ENCODE measurements at places on chromosomes 2 and 18.

DNA sequence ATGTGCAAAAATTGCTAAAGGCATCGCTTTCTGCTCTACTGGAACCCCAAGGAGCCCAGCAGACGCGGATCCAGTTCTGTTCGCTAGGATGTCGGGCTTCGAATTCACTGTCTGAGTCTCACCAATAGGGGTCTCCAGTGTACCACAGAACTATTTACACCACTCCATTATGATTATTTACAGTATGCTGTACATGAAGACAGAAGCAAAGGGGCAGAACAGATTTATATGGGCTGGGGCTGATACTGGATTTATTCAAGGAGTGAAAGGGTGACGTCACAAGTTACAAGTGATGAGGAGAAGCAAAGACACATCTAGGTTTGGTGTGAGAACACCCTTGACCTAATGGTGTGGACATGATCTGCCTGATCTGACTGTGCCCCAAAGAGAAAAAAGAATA, 185.3 kb upstream of the ATP5MC3 start:
- DNase-seq: no peak

DNA sequence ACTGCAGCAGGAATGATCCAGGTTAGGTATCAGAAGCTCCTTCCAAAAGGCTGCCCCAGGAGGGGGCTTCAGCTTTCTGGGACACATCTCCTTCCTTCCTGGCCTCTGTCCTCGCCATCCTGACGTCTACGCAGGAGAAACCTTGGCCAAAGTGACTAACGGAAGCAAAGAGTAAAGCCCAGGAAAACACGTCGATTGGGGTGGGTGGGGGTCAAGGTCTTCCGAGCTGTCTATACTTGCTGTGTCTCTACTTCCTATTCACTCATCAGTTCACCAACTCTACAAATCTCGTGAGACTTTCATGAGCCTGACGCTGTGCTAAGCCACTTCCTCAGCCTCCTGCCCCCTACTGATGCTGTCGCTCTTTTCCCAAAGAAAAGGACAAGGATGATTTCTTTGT, 212.6 kb downstream of the TNS1 start:
- no peak for DNase-seq

GRCh38 chr2:164785457-164785856, 56.2 kb downstream of the COBLL1 start:
- DNase-seq: no peak

- DNase-seq: peak; percentile 59
Measured at GRCh38 chr18:61901323-61901986, 8.6 kb upstream of the RNF152 start.

DNA sequence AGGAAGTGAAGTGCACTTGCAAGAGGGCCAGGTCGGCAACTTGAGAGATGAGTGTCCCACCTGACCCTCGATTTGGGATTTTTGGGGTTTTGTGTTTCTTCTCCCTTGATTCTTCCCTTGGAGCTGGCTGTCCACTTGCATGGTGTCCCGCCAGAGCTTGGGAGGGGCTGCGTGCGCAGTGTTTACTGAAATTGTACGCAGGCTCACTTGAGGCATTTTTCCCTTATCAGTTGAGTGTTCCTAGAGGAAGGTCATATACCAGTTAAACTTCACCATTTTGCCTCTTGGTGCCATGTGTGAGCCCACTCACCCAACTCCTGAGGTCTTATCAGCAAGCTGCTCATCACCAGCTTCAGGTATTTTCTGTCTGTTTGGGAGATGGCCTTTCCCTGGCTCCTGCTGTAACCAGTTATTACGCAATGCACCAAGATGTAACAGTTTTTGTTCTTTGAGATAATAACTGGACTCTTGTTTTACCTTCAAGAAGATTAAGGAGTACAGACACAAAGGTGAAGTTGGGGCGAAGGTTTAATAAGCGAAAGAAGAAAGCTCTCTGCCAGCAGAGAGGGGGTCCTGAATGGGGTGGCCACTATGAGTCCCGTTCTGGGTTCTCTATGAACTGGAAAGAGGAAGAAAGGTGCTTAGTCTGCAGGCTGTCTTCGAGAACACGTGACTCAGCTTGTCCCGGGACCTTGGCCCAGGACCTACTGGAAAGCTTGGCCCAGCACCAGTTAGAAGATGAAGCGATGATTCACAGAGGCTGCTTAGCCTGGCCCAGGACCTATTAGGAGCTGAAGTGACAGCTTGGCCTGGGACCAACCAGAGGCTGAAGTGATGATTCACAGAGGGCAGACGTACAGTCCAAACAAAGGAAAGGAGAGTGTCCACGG, 21.5 kb upstream of the TXNL4A start:
- no peak for DNase-seq

DNA sequence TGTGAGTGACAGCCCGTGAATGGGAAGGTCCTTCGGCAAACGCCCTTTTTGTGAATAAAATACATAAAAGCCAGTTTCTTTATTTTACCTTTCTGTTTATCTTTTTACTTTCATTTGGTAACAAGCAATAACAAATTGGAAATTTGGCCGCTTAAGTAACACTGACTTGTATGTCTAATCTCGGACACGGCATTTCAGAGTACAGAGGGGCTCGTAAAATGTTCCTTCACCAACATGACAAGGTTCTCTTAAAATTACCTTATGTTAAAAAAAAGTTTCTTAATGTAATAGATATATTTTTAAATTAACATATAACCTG, 558 bp upstream of the NEMP2 start:
- DNase-seq: no peak

DNA sequence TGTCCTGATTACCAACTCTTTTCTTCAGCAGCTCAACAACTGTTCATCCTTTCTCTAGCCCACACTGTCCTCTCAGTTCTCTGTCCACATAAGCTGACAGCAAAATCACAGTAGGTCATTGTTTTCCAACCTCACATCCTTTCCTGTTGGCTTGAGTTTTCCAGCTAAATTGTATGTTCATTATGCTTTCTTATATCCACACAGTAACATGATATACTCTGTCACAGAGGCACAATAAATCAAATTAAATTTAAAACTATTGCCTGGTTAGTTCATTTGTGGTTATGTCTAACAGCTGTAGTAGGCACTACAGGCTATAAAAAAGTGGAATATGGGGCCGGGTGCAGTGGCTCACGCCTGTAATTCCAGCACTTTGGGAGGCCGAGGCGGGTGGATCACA, 179.9 kb downstream of the ETAA1 start:
- no peak for DNase-seq

- no peak for DNase-seq
Measured at GRCh38 chr2:221482666-221483455, 89.2 kb downstream of the EPHA4 start.

DNA sequence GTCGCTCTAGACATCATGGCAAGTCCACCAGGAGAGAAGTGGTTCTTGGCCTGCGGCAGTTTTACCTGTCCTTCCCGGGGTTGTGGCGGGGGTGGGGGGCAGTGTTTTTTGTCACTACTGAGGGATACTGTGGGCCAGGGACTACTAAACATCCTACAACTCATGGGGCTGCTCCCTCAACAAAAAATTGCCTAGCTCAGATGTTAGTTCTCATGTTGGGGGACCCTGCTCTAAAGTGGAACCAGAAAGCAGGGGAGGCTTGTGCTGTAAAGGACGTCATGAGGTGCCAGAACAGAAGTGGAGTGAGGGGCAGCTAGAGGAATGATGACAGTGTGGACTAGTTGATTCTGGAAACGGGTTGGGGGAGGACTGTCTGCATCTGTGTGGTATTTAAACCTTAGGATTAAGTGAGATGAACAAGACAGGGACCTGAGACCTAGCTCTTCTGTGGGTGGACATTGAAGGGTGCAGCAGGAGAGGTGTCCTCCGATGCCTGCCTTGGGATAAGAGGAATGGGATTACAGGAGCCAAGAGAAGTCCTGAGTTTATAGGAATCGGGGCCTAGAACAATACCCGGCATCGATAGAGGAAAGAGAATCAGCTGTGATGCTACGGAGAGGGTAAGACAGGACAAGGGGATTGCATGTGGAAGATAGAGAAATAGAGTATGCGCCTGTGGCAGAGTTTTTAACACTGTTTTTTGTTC, 2.7 kb downstream of the RPL31 start:
- DNase-seq: no peak

GRCh38 chr2:214328941-214329340, 81.9 kb upstream of the VWC2L start:
- no peak for DNase-seq

DNA sequence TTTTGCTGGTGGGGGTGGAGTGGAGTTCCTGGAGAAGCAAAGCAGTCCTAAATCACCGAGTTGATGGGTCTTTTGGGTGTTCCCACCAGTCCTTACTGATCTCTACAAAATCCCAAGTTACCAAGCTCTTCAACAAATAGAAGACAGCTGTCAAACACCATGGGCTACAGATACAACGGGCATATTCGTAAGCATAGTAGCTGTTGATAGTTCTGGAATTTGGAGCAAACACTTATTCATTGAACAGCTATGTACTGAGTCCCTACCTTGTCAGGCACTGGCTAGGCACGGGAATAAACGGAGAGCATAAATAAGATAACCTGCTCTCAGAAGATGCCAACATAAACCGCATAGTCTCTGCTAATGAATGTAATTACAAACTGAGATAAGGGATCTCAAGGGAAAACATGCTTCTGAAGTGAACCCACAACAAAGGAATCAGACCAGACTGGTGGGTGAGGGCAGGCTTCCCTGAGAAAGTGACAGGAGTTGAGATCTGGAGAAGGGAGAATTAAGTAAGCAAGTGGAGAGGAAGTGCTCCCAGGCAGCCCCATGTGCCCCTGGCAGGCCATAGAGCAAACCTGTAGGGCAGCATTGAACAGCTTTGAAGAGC, 947 bp upstream of the ANKRD44 start:
- no peak for DNase-seq

GRCh38 chr2:183063083-183063482, 15.5 kb upstream of the DUSP19 start:
- no peak for DNase-seq

Measured in Peyer's patch (tissue), 4 donors.